ENCODE measurements at places on chromosomes 7 and 10.

- no peak for DNase-seq
Observed at GRCh38 chr10:94427166-94427565, 24.8 kb downstream of the TBC1D12 start.

- DNase-seq, result no peak
Observed at GRCh38 chr7:30019387-30019786, 7.1 kb downstream of the FKBP14 start.

- DNase-seq, result no peak
Observed at GRCh38 chr10:95388539-95388938, 97.7 kb upstream of the PDLIM1 start.

GRCh38 chr7:40095230-40095629 lies 39.2 kb downstream of the MPLKIP start:
- DNase-seq, result no peak

Data from AG04449 (cell line).